Vagina (tissue), 2 donors: ENCODE measurements at places on chromosomes 4 and X.
A peak's percentile ranks its signal among the peaks of the same experiment; 100 is the strongest.

GRCh38 chr4:3686753-3687152 is 79.4 kb upstream of the ADRA2C start:
- DNase-seq = no peak

DNA sequence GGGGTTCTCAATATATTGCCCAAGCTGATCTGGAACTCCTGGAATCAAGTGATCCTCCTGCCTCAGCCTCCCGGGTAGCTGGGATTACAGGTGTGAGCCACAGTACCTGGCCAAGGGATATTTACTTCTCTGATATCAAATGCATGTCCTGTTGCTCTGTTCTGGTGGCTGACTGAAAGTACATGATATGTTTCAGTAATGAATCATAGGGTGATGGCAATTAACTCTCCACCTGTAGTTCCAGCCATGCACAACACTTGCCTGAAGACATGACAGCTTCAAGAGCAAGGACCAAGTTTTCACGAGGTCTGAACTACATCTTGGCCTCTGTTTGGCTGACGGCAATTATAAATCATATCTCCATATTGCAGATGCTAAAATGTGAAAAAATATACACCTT is 9.1 kb downstream of the ZCCHC4 start:
- DNase-seq = no peak

- DNase-seq = no peak
Measured at GRCh38 chrX:55167124-55167803, 52.9 kb upstream of the PAGE5 start.

GRCh38 chr4:5162909-5163508 is 111.7 kb downstream of the STK32B start:
- peak; percentile 83 for DNase-seq

DNA sequence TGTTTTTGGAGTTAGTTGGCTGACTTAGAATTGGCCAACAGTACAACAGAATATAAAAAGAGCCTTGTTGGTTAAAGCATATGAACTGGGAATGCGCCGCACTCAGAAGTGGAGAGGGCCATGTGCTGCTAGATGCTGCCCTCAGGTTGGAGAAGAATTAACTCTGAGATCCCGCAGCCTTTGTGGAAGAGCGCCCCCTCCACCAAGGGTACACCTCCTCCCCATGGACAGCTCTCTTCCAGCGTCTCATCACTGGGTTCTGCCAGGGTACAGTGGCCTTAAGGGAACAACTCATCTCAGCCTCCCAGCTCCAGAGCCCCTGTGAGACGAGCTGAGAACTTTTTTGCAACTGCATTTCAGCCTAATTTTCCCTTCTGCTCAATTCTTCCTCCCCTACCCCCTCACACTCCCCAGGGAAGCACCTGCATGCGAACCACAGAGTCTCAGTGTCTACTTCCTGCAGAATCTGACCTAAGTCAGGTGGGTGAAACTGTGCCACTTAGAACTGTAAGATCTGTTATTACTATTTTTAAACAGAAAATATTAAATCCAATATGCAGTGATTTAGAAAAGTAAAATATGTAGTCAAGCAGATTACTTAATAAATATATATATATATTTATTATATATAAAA is 380.6 kb downstream of the RAB28 start:
- DNase-seq = no peak

GRCh38 chr4:69546134-69546765 is 50.5 kb upstream of the UGT2B4 start:
- no peak for DNase-seq

- no peak for DNase-seq
Measured at GRCh38 chr4:174056959-174057358, 226.5 kb downstream of the FBXO8 start.

GRCh38 chr4:86441175-86441936 is 81.5 kb upstream of the MAPK10 start:
- DNase-seq = no peak

DNA sequence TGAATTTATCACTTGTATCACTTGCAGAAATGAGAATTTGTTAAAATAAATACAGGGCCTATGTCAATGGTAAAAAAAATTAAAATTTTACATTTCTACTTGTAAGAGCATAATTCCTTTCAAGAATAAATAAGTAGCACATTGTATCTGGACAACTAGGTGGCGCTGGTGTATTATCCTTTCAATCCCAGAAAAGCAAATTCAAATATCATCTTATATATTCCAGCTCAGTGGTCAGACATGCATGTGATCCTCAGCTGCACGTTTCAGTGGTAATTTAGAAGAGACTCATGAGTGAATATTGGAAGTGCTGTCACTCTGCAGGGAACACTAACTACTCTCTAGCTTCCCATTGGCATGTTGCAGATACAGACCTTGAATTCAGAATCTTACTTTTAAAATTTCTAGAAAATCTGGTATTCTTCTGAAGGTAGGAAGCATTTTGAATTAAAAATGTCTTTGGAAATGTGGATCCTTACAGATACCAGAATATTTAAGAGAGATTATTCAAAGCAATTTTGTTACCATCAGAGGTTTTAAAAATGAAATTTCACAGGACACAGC is 1414.7 kb upstream of the TENM3 start:
- no peak for DNase-seq

- DNase-seq = no peak
Measured at GRCh38 chr4:99633772-99634171, 23.9 kb downstream of the C4orf54 start.

DNA sequence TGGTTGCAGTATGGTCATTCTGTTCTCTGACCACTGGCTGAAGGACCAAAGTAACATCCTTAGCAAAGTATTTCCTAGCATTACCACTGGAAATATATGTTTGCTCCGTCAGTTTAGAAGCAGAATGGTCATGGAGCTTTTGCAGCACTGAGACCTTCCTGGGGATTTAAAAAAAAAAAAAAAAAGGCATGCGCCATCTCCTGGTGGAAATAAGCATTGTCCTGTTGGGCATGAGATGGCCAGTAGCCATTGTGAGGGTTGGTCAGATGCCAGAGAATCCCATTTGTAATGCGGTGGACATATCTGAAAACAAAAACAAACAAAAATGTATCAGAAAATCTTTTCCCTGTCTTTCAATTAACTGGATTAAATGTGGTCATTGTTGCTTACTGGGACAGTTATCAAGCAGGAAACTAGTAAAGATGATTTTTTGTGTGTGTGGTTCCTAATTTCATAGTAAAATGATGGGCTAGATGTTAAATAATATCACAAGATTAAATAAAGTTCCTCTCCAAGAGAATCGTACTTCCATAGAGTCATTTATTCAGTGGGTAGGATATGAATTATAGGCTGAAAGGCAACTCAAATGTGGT is 139.6 kb downstream of the SOWAHB start:
- DNase-seq = no peak

- no peak for DNase-seq
Measured at GRCh38 chr4:128475597-128475996, 188.0 kb upstream of the PGRMC2 start.

DNA sequence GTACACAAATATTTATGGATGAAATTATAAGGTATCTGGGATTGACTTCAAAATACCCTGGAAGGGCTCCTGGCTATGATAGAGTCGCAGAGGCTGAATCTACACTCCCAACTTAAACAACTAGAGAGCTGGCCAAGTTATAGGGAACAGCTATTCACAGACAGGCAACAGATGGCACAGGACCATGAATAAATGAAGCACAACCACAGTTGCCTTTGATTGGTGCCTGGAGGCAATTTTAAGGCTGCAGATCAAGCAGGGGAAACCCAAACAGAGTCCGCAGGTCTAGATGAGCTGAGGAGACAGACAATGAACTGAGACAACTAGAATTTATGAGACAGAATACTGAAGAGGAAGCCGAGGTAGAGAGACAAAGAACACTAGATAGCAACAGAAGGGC is 155.9 kb downstream of the EVC2 start:
- DNase-seq = no peak

- DNase-seq = no peak
Measured at GRCh38 chrX:124502166-124502565, 155.8 kb downstream of the SH2D1A start.

GRCh38 chr4:88333741-88334405 is 44.8 kb upstream of the HERC6 start:
- no peak for DNase-seq

DNA sequence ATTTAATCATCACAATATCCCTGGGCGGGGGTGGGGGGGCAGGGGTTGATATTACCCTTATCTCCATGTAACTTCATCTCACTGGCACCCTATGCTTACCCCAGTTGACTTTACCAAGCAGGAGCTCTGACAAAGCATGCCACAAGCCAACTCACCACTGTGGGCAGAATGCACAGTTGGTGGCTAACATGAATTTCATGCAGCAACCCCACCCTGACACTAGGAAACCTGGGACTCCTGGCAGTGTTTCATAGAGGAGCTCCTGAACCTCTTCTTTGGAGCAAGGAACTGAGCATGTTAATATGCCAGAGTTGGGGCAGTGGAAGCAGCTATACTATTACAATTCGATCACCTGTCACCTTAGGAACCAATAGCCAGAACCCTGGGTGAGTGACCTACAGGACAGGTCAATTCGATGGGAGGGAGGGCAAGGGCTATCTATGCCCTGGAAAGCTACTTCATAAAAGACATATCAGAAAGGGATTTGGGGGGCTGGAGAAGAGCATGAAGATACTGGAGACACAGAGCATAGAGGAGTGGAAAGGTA is 97.2 kb upstream of the ACSL4 start:
- no peak for DNase-seq
